Naive thymus-derived CD8-positive, alpha-beta T cell (primary cell): ENCODE measurements at places on chromosomes 12 and 14. TPM values are rescaled to one million over a fixed set of nuclear protein-coding genes. Genes with fewer than 3 reads are reported as not detected.

KLRF2 gene
- polyA plus RNA-seq: not detected

GRCh38 chr12:122895704-122896636, at the start of gene VPS37B:
VPS37B (minus strand) TSS chr12:122896124; CDS start chr12:122896062, 62 bp downstream.
- DNase-seq: peak; percentile 83

GRCh38 chr14:91372671-91373495, 44.7 kb downstream of the CCDC88C start:
- no peak for DNase-seq

DNA sequence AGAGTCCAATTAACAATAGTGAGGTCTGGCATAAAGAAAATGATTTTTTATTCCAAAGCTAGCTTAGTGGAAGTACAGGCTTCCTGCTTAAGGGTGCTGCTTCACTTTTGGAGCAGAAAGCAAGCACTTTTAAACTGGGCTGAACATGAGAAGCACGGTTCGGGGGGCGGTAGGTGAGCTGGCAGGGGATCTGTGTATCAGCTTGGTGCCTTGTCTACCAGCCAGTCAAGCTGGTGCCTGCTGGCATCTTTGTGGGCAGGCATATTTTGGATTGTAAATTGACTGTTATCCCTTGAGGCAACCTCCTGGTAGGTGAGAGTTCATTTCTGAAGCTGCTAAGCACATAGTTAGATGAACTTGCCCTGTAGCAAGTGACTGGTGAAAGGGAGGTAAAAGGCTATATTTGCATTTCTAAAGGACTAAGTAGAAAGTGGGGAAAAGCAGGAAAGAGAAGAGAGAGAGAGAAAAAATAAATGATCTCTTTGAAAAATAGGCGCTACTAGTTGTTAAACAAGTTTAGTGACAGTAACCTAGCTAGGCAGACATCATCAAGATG, 121.1 kb upstream of the SYT10 start:
- no peak for DNase-seq

DNA sequence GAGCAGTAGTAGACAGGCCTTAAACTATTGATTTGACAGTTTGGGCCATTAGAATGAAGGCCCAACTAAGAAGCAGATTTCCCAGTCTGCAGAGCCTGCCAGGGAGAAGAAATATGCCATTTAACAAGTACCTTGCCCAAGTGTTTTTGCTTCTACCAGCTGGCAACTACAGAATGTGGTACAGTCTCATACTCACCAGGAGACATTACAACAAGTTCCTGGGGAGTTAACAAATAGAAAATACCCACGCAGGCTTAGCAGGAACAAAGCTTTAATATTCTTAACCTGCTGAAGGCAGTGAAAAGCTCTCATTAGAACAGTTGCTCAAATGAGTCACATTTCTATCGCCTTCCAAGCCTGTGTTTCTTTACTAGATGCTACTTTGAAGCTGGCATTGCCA, 241.0 kb downstream of the TMEM117 start:
- no peak for DNase-seq

TMEM132D gene
- polyA plus RNA-seq: not detected

DNA sequence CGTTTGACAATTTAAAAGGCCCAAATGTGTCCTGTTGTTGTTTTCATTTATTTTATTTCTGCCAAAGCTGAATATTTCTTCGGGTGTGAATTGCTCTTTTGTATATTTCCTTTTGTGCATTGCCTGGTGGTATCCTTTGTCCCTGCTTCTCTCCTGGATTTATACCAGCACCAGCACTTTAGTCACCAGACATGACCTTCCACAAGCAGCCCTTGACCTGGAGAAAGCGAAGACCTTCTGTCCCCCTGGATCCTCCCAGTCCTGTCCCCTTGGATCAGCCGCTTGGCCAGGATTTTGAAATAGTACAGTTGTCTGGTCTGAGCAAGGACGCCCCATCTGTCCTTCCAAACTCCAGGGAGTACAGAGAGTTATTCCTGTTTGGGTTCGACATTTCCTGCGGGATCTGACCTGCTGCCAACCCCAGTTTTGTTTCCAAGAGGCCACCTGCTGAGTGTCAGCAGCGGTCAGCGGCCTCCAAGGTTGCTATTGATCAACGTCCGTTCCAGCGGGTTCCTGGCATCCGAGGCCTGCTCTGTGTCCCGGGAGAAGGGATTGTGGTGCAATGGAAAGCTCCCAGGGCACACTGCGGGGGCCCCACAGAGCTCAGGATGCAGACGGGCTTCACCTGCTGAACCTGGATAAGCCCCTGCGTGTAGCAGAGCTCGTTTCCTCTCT, 45.1 kb upstream of the CHGA start:
- no peak for DNase-seq

DNA sequence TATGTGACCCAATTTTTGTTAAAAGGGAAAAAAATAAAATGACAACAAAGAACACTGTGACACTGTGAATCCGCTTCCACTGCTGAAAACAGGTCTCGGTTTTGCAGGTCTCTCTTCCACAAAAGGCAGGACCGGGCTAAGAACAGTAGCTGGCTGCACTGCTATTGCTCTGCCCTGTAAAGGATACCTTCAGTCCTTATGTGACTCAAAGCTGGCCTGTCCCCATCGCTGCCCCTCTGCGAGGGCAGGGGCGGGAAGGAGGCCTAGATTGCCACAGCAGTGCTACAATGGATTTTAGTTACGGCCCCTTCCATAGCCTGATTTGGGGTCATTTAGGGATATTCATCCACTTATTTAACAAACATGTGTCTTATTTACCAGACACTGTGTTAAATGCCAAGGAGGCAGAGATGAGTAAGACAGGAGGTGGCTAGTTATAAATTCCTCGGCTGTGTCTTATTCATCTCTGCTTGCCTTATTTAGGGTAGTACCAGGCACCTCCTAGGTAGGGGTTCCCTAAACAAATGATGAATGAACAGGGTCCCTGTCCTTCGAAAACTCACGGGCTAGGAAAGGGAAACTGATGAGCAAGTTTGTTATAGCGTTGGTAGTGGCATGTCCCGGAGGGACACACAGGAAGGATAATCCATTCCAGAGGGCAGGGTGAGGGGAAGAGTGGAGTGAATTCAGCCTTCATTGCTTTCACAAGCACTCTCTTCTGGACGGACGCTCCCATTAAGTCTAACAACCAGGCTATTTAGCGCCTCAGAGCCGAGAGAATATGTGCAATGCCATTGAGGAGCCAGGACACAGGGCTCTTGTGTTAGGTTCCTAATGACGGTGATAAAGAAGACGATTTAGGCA, 73.3 kb downstream of the EID3 start:
- no peak for DNase-seq

- DNase-seq: no peak
Observed at GRCh38 chr12:127106697-127107096, 1160.3 kb upstream of the TMEM132C start.

GRCh38 chr12:79424109-79424721, 266.5 kb downstream of the PAWR start:
- no peak for DNase-seq

- no peak for DNase-seq
Observed at GRCh38 chr14:102819747-102820330, 42.6 kb downstream of the TRAF3 start.

DNA sequence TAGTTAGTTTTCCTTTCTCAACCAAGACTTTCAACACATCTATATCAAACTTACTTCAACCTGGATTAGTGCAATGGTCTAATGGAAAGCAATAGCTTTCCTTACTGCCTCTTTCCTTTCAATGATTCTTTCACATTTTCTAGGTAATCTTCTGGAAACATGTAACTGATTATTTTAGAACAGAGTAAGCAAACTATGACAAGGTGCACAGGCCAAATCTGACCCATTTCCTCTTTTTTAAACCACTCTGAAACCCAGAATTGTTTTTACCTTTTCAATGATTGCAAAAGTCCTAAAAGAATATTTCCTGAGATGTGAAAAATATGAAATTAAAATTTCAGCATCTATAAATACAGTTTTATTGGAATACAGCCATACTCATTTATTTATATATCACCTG, 81.6 kb upstream of the TMTC2 start:
- DNase-seq: no peak

DNA sequence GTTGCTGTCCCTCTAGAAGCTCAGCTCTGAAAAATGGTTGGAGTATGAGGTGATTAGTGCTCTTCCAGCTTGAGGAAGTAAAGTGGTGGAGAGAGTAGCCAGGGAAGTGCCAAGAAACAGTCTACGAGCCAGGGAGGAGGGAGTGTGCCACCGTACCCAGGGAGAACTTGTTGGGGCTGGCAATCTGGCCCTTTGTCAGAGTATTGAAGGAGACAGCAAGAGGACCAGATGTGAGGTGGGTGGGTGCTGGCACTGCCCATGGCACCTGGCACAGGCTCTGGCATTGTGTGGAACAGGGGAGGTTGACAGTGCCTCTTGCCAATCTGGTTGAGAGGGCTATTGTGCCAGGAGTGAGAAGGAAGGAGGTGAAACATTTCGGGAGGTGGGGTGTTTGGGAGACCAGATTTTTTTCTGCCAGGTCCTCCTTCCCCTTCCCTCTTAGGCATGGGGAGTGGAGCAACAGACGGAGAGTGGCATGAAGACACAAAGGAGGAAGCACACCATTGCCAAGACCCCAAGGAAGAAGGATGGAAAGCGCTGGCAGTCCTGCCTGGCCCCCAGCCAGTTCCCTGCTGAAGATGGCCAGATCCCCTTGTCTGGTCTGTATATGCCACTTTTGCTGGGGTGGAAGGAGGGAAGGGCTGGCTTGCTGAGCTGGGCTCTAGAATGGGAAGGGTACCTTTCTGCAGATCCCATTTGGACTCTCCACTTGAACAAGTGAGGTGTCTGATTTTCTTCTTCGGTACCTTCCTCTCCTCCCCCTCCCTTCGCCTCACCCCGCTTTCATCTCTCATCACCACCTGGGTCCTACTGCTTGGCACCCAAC, 37.5 kb downstream of the ZFHX2 start:
- no peak for DNase-seq

ATF1 gene
- 34.5 TPM for polyA plus RNA-seq

- DNase-seq: no peak
Observed at GRCh38 chr14:105931808-105932483, 405.6 kb downstream of the TMEM121 start.

TOMM20L gene
- polyA plus RNA-seq: not detected

- DNase-seq: no peak
Observed at GRCh38 chr12:5884866-5885265, 60.2 kb downstream of the ANO2 start.

DNA sequence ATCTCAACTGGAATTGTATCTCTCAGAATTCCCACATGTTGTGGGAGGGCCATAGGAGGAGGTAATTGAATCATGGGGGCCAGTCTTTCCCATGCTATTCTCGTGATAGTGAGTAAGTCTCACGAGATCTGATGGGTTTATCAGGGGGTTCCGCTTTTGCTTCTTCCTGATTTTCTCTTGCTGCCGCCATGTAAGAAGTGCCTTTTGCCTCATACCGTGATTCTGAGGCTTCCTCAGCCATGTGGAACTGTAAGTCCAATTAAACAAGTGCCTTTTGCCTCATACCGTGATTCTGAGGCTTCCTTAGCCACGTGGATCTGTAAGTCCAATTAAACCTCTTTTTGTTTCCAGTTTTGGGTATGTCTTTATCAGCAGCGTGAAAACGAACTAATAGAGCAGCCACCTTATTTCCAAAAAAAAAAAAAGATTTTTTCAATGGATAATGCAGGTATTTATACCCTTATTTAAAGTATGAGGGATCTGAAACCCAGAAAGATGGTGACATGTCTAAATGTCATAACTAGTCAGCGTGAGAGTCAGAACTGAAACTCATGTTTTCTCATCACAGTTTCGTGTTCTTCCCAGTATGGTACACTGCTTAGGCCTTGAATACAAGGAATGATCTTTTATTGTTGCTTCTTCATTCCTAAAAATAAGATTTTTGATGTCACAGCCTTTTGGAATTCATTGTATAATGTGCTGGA, 89.6 kb downstream of the ERC1 start:
- DNase-seq: no peak

SERPINA9 gene
- polyA plus RNA-seq: not detected

- no peak for DNase-seq
Observed at GRCh38 chr12:116067892-116068291, 209.6 kb downstream of the MED13L start.

DNA sequence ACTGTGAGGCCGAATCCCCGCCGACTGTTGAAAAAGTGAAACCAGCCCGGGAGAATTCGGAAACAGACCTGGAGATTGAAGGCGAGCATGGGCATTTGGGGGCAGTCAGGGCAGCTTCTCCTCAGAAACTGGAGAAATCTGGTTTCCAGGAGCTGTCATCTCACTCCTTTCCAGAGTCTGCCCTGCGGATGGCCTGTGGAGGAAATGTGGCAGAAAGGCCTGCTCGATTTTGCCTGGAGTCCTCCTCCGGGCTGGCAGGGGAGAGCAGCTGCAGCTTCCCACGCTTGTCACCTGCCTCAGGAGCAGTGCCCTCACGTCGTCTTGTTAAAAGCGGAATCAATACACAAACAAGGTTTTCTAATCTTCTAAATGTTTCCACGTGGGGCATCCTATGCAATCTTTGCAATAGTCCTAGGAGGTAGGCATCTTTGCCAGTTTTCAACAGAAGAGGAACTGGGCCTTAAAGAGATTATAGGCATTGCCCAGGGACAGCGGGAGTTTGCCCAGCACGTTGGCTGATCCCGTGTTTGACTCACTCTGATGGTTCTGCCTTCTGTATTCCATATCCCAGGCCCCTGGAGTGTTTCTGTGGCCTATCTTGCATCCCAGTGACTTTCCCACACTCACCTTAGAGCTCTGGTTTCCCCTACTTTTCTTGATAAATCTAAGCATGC, 2.3 kb downstream of the LRRC74A start:
- DNase-seq: no peak

CLEC4D gene
- polyA plus RNA-seq: not detected

KRT7 gene
- polyA plus RNA-seq: not detected

DNA sequence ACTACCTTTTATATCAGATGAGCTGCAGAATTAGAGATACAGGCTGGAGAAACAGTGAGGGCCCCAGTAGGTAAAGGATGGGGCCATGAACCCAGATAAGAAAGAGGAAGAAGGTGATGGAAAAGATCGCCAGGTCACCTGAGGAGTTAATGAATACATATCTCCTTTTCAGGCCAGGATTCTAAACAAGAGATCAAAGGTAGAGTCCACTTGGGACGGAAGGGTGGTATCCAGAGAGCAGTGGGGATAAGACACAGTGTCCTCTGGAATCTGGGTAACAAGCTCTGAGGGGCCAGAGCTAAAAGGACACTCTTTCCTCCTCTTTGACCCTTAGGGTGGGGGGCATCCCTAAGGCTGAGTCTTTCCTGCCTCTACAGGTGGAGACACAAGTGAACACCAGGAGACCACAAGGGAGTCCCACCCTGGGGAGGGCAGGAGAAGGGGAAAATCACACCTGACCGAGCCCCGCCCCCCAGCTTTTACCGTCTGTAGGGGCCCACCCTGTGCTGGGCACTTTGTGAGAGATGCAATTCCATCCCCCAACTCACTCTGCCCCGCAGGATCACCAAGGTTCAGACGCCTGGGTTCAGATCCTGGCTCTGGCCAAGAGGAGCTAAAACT, 27.3 kb downstream of the SERPINA1 start:
- no peak for DNase-seq
